ENCODE measurements at places on chromosomes 6 and 20. TPM values are rescaled to one million over a fixed set of nuclear protein-coding genes. Genes with fewer than 3 reads are reported as not detected.

The RIPPLY2 gene
- not detected for total RNA-seq

GRCh38 chr6:132663661-132664060 is 4.7 kb upstream of the TAAR1 start:
- DNase-seq: no peak

- DNase-seq: no peak
Observed at GRCh38 chr20:7770046-7770445, 170.2 kb downstream of the HAO1 start.

GRCh38 chr6:124055963-124056362 is 252.3 kb downstream of the NKAIN2 start:
- DNase-seq: no peak

- no peak for DNase-seq
Observed at GRCh38 chr6:121597654-121598053, 162.2 kb downstream of the GJA1 start.

The PARD6B gene
- 5.3 TPM for total RNA-seq

GRCh38 chr6:130426066-130426721 is 60.4 kb downstream of the TMEM200A start:
- DNase-seq: no peak

The GLP1R gene
- total RNA-seq: not detected

- DNase-seq: no peak
Observed at GRCh38 chr6:169454204-169454871, 200.7 kb upstream of the THBS2 start.

The BHLHE23 gene
- total RNA-seq: not detected

The TNNC2 gene
- 2.2 TPM for total RNA-seq

GRCh38 chr6:131231891-131232290 is 96.6 kb downstream of the AKAP7 start:
- no peak for DNase-seq

GRCh38 chr6:31683591-31683990 is 2.7 kb upstream of the LY6G5C start:
- DNase-seq: no peak

The KCNK5 gene
- 10.9 TPM for total RNA-seq

The COL9A3 gene
- 3.5 TPM for total RNA-seq

- no peak for DNase-seq
Observed at GRCh38 chr6:85455471-85456026, 5.7 kb downstream of the NT5E start.

DNA sequence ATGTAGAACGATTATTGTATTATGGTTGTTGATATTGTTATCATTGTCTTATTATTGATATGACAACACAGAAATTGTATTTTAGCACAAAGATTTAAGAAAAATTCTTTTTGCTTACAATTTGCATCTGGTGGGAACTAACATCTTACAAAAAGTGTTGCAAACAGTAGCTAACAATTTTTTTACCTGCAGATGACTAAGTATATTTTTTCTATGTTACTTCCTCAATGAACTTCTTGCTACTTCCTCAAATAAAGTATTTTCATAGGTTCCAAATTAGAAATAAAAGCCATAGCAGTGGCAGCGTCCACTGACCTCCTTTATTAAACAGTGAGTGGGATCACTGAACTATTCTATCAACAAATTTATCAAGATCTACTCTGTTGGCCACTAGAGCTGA is 847.0 kb downstream of the PHF3 start:
- no peak for DNase-seq

DNA sequence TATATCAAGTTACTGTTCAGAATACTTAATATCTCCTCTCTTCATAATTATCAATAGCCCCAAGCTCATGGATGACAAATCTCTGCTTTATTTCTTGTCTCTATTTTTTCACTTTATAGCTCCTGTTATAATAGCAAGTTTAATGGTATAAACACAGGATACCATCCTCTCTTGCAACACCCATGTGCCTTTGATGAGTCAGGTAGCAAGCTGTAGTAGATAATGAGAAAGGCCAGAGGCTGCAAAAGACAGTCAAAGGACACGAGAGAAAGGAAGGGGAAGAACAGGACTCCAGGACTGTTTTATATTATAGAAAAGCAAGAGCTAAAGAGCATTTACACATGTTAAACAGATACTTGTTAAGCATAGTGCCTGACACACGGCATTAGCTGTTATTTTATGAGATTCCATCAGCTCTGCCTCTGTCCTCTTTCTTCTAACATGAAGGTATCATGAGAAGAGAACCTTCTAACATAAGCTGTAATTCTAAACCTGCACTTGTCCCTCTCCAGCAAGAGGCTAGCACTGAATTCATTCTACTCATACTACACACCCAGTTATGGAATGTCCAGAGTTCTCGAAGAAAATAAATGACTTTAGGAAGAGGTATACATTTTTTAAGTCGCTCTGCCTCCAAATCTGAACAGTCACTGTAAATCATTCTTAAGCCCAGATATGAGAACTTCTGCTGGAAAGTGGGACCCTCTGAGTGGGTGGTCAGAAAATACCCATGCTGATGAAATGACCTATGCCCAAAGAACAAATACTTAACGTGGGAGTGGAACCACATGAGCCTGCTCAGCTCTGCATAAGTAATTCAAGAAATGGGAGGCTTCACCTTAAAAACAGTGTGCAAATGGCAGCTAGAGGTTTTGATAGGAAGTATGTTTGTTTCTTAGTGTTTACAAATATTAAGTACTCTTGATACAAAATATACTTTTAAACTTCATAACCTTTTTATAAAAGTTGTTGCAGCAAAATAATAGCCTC is 45.0 kb downstream of the NT5E start:
- no peak for DNase-seq

The EYA4 gene
- 4.2 TPM for total RNA-seq

DNA sequence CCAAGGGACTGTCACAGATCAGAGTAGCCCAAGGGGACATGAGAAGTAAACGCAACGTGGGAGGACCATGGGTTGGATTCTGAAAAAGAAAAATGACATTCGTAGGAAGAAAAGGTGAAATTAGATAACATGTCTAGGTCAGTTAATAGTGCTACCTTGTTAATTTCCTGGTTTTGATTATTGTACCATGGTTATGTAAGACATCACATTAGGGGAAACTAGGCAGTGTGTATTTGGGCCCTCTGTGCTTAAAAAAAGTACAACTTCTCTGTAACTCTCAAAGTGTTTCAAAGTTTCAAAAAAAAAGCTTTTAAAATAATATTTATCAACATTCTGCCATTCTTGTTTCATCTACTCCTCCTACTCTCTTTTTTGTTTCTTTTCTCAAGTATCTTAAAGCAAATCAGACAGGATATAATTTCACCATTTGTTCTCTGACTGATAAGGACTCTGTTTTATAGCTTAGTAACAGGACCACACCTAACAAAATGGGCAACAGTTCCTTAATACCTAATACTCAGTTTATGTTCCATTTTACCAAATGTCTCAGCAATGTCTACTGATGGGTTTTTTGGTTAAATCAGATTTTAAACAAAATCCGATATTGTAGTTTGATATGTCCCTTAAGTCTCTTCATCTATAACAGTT is 97.1 kb upstream of the PLCB4 start:
- DNase-seq: no peak

- peak; percentile 67 for DNase-seq
Observed at GRCh38 chr20:57596998-57597939, 23.0 kb downstream of the ZBP1 start.

GRCh38 chr6:134636186-134636799 is 313.6 kb downstream of the ALDH8A1 start:
- no peak for DNase-seq

- DNase-seq: no peak
Observed at GRCh38 chr20:54063992-54064676, 6.3 kb downstream of the BCAS1 start.

DNA sequence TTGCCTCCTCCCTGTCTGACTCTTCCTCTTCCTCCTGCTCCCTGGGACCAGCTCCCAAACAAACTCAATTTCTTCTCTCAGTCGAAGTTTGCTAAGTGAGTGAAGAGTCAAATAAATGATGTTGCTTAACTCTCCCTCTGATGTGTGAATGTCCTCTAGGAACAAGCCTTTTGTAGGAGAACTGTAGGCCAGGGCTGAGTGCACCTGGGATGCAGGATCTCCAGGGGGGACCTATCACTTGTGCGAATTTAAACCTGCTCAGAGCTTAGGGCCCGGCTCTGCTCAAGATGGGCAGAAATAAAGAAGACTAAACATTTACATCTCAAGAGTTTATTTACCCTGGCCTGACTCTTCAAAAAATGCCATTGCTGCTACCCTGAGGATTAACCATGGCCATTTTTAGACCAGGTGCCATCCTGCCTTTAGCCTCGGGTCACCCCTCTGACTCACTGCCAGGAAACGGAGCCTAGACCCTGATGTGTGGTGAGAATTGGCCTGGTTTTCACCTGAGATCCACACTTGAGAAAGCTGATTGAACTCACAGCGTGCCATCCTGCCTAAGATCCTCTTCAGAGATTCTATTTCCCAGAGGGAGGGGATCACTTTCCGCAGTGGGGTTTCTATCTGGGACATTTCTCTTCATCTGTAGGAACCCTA is 63.6 kb upstream of the CD93 start:
- DNase-seq: no peak

DNA sequence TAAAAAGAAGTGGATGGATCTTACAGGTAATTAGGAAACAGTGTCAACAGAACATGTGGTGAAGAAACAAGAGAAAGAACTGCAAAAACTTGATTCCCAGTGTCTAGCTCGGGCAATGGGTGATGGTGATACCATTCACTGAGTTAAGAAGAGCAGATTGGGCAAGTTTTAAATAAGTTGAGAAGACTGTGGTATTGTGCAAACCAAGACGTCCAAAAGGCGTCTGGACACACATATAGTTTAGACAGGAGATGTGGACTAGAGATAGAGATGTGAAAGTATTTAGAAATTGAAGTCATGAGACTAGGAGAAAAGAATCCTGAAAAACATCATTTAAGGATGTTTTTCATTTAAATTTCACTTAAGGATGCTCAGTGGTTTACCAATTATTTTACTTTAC is 53.9 kb downstream of the CDK19 start:
- no peak for DNase-seq

DNA sequence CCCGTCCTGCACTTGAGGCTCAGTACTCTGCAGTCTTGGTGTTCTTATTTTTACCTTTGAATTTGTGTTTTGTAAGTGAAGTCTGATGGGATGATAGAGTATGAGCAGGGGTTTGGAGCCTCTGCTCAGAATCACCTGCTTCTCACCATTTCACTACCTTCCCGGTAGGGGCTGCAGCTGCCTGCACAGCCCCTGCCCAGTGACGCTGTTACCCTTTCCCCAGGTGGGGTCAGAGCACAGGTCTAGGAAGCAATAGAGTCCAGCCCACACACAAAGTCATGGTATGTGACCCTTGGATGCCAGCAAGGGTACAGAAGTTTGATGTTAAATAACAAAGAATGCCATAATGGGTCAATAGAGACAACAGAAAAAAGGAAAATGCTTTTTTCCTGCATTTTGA is 101.8 kb upstream of the TCF21 start:
- no peak for DNase-seq

The EHMT2 gene
- total RNA-seq: 17.5 TPM

GRCh38 chr6:1636971-1637871 is 27.5 kb downstream of the FOXC1 start:
- DNase-seq: no peak

The KCNQ5 gene
- 0.16 TPM for total RNA-seq

DNA sequence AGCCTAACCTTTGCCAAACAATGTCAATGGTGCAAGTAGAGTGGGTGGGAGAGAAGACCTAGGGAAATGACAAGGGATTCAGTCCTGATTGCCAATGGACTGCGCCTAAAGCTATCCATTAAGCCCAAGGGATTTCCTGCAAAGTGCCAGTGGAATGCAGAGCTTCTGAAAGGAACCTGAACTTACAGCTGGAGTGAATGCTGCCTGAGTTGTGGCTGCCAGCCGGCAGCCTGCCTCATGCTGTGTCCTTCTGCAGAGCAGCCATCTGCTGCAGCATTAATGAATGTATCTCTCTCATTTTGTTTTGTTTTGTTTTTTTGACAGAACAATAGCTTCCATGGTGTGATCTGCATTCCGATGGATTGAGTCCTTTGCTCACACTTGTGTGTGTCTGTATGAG is 44.7 kb downstream of the SLC35F1 start:
- no peak for DNase-seq

DNA sequence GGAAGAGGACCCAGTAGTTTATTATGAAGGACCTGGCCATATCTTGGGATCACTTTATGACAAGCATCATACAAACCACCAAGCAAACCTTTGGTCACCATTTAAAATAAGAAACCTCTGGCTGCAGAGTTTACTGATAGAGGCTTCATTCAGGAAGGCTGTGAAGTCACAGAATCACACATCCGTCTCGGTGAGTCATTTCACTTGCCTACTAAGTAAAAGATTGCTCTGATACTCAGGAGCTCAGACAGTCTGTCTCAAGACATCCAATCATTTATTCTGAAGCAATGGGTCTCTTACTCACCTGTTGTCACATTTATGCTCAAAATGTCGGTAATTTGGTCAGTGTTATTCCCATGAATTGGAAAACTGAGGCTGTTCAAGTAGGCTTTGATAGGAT is 33.7 kb downstream of the ADGRF5 start:
- DNase-seq: no peak

DNA sequence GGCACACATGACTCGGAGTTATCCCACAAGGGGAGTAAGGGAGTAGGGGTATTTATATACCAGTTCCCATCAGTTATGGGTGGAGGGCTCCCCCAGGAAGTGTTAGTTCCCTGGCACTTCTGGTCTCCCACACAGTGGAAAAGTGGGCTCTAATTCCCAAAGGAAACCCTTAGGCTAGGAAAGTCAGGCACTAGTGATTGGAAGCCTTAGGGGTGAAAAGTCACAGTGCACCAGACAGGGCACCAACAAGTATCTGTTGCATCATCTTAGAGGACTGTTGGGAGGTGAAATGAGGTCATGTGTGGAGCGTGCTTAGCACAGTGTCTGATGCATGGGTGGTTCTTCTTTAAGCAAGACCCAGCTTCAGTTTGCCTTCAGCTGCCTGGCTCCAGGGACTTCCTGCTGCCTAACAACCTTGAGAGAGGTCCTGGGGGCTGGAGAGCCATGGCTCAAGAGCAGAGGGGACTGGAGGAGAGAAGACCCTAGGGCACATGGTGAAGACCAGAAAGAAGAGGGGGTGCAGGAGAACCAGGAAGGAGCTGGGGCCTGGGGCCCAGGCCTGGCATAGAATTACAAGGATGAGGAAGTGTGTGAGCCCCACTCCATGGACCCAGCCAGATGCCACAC is 7.5 kb upstream of the FOXP4 start:
- no peak for DNase-seq

The EMILIN3 gene
- total RNA-seq: not detected

The TSHZ2 gene
- 56.6 TPM for total RNA-seq

- DNase-seq: no peak
Observed at GRCh38 chr6:124226396-124226795, 422.7 kb downstream of the NKAIN2 start.

- no peak for DNase-seq
Observed at GRCh38 chr6:35216851-35217811, 3.4 kb downstream of the SCUBE3 start.

- DNase-seq: no peak
Observed at GRCh38 chr6:73642530-73642929, 11.3 kb downstream of the SLC17A5 start.

The ZBTB46 gene
- 11.1 TPM for total RNA-seq

The KHDC1 gene
- 1.3 TPM for total RNA-seq

GRCh38 chr6:89503641-89504040 is 70.7 kb downstream of the ANKRD6 start:
- DNase-seq: no peak

GRCh38 chr20:44073011-44073674 is 113.8 kb downstream of the JPH2 start:
- no peak for DNase-seq

The RFX6 gene
- total RNA-seq: not detected

The OPN5 gene
- total RNA-seq: not detected

Data from omental fat pad (tissue), 4 donors.